ENCODE measurements at places on chromosomes 5 and 9.

GRCh38 chr9:80242022-80242421 is 670.3 kb downstream of the TLE4 start:
- no peak for DNase-seq

DNA sequence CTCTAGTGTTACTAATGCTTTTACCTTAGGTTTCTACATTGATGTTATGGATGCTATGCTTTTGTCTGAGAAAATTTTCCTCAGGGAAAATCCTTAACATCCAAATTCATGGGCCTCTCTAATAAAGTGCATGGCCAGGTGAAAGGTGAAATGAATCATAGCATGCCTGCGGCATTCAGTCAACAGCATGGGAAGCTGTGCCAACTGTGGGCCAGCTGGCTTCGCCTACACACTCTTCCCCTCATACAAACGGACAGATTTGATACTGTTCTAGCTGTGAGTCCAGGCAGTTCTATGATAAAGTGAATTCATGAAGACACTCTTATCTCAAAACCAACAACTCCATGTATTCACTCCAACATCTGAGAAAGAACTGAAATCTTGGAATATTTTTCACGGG is 374.1 kb downstream of the PLK2 start:
- no peak for DNase-seq

GRCh38 chr5:32953694-32954093 is 242.6 kb downstream of the NPR3 start:
- no peak for DNase-seq

GRCh38 chr5:3386637-3387036 is 209.0 kb upstream of the IRX1 start:
- no peak for DNase-seq

DNA sequence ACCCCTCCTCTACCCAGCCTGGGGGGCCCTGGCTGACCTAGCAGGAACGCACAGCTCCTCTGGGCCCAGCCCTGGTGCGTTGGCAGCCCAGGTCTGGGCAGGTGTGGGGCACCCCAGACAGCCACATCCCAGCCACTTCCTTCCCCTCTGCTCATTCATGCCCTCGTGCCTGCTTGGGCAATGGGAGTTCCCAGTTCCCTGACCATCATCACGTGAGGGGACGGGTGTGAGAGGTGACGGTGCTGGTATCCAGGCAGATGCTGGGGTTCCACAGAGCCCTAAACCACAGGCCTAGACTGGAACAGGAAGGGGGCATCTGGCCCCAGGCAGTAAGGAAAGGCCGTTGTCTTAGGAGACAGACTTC is 8.4 kb downstream of the RALGDS start:
- DNase-seq = peak; percentile 59

DNA sequence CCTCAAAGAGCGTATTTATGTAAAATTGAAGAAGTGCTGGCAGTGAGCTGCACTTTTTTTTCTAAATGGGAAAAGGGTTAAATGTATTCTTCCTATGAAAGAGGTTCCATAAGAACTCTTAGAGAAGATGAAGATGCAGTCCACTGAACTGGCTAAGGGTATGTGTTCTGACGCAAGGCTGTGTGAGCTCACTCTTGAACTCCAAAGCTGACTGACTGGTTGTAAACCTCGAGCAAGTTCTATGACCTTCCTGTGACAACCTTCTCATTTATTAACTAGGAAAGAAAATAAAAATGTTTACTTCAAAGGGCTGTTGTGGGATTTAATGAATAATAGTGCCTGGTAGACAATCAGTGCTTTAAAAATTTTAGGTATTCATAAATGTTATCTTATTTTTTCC is 46.7 kb downstream of the POC5 start:
- DNase-seq = no peak

DNA sequence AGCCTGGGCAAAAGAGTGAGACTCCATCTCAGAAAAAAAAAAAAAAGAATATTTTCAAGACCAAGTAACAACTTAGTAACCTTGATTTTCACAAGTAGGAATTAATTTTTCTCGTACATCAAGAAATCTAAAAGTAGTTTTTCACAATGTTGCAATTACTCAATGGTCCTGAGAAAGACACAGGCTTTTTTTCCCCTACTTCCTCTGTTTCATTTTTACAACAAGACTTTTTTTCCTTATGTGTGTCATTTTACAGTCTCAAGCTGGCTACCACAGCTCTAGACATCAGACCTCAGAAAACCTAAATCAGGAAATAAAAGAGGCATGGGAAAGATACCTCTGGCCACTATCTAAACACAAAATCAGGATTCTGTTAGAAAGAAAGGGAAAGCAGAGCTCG is 45.9 kb downstream of the WDR36 start:
- DNase-seq = no peak

DNA sequence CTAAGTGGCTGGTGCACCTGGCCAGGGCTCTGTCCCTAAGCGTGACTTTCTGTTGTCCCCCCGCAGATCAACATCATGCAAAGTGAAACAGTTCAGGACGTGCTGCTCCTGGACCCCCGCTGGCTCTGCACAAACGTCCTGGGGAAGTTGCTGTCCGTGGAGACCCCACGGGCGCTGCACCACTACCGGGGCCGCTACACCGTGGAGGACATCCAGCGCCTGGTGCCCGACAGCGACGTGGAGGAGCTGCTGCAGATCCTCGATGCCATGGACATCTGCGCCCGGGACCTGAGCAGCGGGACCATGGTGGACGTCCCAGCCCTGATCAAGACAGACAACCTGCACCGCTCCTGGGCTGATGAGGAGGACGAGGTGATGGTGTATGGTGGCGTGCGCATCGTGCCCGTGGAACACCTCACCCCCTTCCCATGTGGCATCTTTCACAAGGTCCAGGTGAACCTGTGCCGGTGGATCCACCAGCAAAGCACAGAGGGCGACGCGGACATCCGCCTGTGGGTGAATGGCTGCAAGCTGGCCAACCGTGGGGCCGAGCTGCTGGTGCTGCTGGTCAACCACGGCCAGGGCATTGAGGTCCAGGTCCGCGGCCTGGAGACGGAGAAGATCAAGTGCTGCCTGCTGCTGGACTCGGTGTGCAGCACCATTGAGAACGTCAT is 19.7 kb upstream of the CTSL start:
- no peak for DNase-seq

GRCh38 chr9:136495238-136495800 is 12.5 kb upstream of the SEC16A start:
- no peak for DNase-seq

- DNase-seq = no peak
Observed at GRCh38 chr5:81646469-81646995, 104.4 kb downstream of the SSBP2 start.

- no peak for DNase-seq
Observed at GRCh38 chr5:111932628-111933027, 175.6 kb upstream of the NREP start.

DNA sequence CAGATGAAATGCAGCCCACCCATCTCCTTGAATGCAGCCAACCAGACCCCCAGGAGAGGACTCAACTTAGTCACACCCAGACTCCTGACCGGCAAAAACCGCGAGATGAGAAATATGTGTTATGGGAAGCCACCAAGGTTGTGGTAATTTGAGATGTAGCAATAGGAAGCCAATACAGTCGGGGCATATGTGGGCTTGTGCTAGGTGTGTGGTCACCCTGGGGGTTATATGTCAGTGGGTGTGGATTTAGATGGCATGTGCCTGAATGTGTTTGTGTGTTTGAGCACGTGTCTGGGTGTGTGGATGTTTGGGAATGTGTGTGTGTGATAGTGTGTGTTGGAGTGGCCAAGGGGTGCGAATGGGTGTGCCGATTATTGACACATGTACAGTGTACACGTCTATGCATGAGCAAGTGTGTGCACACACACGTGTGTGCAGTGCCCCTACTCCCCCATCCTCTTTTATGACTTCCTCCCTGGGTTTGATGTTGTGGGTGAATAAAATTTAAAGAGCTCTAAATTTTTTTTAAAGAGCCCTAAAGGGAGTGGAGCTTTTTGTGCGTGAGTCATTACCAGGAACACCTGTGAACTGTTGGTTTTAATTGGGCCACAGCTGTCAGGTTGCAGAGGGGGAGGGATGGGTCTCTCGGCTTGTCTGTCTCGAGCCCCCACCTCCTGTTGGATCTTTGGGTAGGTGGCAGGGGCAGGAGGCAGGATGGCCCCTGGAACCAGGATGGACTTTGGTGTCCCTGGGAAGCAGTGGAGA is 86.8 kb downstream of the LHX2 start:
- DNase-seq = no peak

- DNase-seq = no peak
Observed at GRCh38 chr5:12566441-12566840, 662.2 kb upstream of the CTNND2 start.

GRCh38 chr5:136594416-136594815 is 229.1 kb upstream of the TRPC7 start:
- no peak for DNase-seq

- no peak for DNase-seq
Observed at GRCh38 chr5:94017579-94017978, 276.2 kb upstream of the POU5F2 start.

GRCh38 chr9:137828527-137829259 is 48.9 kb upstream of the CACNA1B start:
- no peak for DNase-seq

DNA sequence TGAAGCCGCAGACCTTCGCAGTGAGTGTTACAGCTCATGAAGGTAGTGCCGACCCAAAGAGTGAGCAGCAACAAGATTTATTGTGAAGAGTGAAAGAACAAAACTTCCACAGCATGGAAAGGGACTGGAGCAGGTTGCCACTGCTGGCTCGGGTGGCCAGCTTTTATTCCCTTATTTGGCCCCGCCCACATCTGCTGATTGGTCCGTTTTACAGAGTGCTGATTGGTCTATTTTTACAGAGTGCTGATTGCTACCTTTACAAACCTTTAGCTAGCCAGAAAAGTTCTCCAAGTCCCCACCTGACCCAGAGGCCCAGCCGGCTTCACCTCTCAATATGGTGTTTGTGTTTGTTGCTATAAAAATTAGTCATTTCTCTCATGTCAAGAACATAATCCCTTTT is 49.7 kb downstream of the RECK start:
- no peak for DNase-seq

GRCh38 chr9:79286992-79287707 is 284.6 kb upstream of the TLE4 start:
- DNase-seq = no peak

- DNase-seq = no peak
Observed at GRCh38 chr9:6219981-6220380, 4.4 kb downstream of the IL33 start.

- peak; percentile 60 for DNase-seq
Observed at GRCh38 chr9:89481538-89481915, 16.4 kb downstream of the SEMA4D start.

GRCh38 chr5:82620957-82621600 is 342.9 kb upstream of the RPS23 start:
- DNase-seq = no peak

DNA sequence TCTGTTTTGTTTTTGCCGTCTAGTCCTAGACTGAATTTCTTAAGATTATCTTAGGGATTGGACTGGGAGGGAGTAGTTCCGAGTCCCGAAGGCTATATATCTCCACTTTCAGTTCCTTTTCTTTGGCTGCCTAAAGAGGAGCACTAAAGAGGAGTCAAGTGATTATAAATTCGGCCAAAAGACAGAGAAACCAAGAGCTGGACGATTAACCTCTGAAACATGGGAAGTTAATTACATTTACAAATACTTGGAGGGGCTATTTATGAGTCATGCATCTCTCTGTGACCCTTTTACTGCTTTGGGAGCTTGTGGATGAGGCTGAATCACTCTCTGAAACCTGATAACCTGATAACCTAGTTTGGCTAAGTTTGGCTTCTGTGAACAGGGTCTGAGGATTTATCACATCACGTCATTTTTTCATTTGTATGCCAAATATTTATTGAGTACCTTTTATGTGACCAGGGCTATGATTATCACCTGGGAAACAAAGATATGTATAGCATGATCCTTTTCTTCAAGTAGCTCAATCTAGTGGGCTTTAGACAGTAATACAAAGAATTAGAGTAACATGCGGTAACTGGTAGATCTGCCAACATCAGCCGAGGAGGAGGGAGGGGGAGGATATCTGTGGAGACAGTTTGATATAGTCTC is 180.9 kb downstream of the CD180 start:
- DNase-seq = no peak

DNA sequence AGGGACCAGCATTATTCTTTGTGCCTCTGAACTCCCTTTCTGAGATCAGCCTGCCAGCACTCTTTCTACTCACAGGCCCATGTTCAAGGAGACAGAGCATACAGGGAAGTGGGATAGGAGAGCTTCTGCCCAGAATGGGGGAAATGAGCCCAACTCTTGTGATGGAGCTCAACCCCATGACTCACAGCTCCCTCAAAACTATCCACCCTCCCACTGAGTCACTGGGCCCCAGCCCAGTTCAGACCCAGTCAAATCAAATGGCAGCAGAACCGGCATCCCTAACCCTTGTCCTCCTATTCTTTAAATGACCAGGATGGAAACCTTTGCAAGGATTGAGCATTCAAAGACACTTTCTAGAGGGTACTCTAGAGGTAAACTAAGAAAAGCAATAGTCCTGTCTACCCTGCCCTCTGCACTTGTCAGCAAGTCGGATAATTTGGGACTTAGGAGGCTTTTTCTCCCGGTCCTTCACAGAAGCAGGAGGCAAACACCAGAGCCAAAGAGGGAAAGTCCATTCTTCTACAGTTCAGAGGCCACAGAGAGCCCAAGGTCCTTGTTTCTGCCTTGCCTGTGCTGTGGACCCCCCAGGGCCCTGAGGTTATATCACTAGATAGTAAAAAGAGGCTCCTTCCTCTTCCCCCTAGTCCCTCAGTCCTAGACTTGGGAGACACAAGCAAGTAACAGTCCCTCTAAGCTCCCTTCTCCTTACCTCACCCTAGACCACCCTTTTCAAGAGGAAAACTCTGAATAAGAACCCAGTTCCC is 3.2 kb downstream of the ATOSB start:
- DNase-seq = peak; percentile 62

DNA sequence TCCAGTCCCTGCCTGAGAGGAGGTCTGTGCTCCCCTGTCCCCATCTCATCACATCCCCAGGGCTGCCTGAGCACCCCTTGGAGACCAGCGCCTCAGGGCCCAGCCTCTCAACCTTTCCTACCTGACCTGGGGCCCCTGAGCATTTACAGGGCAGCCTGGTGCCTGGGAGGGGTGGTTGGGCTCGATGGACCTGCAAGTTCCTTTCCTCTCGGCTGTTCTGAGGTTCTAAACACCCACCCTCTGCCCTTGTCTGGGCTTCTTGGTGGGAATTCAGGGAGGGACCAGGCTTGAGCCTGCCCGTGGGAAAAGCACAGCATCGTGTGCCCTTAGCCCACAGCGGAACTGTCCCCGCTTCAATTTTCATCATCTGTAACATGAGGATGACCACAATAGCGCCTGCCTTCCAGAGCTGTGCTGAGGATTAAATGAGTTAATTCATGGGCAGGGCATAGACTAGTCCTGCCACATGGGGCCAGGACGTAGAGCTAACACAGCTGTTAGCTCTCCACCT is 91.0 kb upstream of the SH3PXD2B start:
- DNase-seq = no peak

- no peak for DNase-seq
Observed at GRCh38 chr9:136920069-136920468, 24.5 kb downstream of the FBXW5 start.

GRCh38 chr5:78903861-78904260 is 81.2 kb downstream of the ARSB start:
- DNase-seq = no peak

DNA sequence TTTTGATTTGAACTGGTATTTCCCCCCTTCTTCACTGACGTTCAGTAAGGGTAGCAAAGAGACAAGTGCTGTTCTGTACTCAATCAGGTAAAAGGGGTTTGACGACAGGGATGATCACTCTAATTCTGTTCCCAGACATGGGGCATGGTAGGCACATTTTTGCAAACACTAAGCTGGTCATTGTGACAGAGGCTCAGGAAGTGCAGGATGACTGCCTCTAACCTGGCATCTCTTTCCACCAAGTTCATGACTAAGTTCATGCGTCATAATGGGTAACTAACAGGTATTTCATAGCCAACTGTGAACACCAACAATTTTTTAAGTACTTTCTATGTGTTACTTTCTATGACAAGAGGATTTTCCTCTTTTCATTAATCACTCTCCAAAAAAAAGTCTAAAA is 166.5 kb downstream of the MAPKAP1 start:
- DNase-seq = no peak
